ENCODE measurements at places on chromosomes 5 and 9.

GRCh38 chr9:122816163-122816867, 12.1 kb downstream of the PDCL start:
- peak; percentile 49 for DNase-seq

DNA sequence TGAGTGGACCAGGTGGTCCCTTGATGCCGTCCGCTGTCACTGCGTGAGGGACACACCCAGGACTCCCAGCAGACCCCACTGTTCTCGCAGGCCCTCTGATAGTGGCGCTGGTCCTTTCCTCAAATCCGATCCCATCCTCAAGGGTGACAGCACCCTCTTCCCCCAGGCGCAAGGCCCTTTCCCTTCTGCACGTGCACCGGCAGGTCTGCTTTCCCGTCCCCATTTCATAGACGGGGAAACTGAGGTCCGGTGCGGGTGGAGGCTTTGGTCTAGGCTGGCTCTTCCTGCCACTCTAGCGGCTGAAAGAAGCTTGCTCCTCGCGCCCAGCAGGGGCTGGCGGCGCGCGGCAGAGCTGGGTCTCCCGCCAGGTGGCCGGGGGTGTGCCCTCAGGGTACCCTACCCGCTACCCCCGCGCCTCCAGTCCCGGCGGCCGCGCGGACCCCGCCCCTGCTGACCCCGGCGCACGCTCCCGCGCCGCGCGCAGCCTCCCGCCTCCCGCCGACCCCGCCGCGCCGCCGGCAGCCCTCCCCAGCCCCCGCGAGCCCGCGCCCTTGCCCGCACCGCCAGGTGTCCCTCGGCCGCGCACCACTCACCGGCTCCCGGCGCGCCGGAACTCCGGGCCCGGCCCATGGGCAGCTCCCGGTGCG, 453 bp downstream of the RASGEF1C start:
- DNase-seq, result no peak

DNA sequence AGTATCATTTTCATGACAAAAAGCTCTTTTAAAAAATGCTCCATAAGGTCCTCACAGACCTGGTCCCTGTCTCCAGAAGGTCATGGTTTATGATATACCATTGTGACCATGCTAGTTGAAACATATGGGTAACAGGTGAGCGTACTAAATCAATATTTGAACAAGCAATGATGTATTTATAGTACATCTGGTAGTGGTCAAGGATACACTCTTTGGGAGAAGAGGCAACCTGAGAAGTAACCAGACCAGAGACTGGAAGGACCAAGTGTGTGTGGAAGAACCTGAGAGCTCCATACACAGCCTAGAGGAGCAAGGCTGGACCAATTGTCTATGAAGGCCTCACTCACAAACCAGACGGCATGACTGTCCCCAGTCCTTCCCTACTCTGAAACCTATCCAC, 55.1 kb downstream of the LHFPL2 start:
- no peak for DNase-seq

- DNase-seq, result no peak
Measured at GRCh38 chr9:100084734-100085133, 14.1 kb downstream of the ERP44 start.

- DNase-seq, result peak; percentile 42
Measured at GRCh38 chr5:16673241-16674201, 56.7 kb upstream of the RETREG1 start.

DNA sequence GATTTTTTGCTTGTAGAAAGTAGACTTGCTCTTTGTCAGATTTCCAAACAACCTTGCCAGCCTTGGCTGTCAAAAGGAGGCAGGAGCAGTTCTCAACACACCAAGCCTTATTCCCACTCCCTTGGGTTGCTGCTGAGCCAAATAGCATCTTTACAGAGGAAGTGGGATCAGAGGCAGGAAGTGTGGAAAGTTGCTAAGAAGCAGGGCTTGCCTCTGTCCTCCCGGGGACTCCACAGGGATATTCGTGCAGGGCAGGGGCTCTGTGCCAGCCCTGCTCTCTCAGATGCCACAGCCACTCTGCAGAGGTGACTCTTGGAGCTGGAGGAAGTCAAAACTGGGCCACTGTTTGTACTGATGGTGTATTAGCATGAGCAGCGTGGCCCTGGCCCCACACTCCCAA, 24.3 kb downstream of the PTPDC1 start:
- DNase-seq, result no peak

All from activated gamma-delta T cell treated with Interleukin-2 at 50 U/mL for 16 hours (primary cell).